Regular cardiac myocyte (primary cell): ENCODE measurements at places on chromosomes 3 and 15. TPM values are rescaled to one million over a fixed set of nuclear protein-coding genes. Genes with fewer than 3 reads are reported as not detected.

Gene SORD
- total RNA-seq: 4.8 and 17.6 TPM in 2 replicates

Gene RNU6-1
- total RNA-seq: not detected in 2 replicates

Gene MESP1
- total RNA-seq: 0.19 and 0.28 TPM in 2 replicates

Gene TM4SF1
- 657 and 1,042 TPM in 2 replicates for total RNA-seq

Gene BCL2A1
- under 0.01 and 2.5 TPM in 2 replicates for total RNA-seq

Gene GOLGA6L7
- not detected in 2 replicates for total RNA-seq

Gene DUOXA2
- total RNA-seq: not detected in 2 replicates

Gene ITIH4
- total RNA-seq: 0.96 and 2.3 TPM in 2 replicates

Gene EEF1AKMT4
- 3.4 and 6.9 TPM in 2 replicates for total RNA-seq

Gene TSEN2
- 14.1 and 17.8 TPM in 2 replicates for total RNA-seq

Gene BTD
- total RNA-seq: 21.9 and 42.0 TPM in 2 replicates

Gene NOX5
- under 0.01 and 0.28 TPM in 2 replicates for total RNA-seq

Gene RYR3
- total RNA-seq: under 0.01 and 0.19 TPM in 2 replicates

Gene CCDC12
- total RNA-seq: 17.2 and 35.3 TPM in 2 replicates

Gene ANKRD63
- total RNA-seq: not detected in 2 replicates

Gene C3orf22
- not detected in 2 replicates for total RNA-seq

Gene COL8A1
- total RNA-seq: 248 and 578 TPM in 2 replicates
